ENCODE measurements at places on chromosomes 4 and X.

DNA sequence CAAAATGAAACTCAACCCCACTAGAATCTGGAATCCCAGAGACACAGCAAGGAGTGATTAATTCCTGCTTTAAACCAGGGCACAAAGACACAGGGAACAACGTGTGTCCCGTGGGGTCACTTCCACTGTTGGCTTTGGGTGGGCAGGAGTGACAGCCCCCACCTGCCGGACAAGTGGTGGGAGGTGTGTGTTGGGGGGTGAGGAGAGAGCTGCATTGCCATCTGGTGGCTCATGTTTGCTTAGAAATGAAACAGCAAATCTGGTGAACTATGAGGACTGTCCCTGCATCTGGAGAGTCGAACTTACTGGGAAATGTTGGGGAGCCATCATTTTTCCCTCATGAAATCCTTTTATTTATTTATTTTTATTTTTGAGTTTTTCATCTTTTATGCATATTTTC lies 75.9 kb upstream of the AFAP1 start:
- DNase-seq, result peak; percentile 21

DNA sequence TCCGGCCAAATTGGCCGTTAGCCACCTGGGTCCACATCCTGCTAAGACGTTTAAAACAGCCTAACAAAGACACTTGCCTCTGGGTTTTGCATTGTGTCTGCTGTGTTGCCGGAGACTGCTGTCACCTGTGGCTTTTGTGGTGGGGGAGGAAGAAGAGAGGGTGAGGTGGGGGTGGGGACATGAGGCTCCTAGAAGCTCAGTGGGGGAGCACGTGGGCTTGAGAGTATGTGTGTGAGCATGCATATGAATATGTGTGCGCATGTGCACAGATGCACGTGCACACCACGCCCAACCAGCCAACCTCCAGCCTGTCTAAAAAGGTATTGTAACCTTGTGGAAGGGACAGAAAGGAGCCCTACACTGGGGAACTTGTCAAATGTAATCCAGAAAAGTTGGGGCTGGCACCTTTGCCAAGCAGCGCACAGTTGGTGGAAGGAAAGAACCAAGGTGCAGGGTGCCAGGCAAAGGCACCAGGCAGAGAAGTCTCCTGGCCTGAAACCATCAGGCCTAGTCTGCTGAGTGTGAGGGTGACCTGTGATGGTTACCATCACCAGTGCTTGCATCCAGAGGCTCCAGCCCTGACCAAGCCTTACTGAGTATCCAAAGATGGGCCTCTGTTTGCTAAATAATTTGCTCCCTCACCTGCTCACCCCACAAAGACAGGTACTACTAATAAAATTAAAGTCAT lies 10.1 kb upstream of the SASH3 start:
- DNase-seq, result no peak

DNA sequence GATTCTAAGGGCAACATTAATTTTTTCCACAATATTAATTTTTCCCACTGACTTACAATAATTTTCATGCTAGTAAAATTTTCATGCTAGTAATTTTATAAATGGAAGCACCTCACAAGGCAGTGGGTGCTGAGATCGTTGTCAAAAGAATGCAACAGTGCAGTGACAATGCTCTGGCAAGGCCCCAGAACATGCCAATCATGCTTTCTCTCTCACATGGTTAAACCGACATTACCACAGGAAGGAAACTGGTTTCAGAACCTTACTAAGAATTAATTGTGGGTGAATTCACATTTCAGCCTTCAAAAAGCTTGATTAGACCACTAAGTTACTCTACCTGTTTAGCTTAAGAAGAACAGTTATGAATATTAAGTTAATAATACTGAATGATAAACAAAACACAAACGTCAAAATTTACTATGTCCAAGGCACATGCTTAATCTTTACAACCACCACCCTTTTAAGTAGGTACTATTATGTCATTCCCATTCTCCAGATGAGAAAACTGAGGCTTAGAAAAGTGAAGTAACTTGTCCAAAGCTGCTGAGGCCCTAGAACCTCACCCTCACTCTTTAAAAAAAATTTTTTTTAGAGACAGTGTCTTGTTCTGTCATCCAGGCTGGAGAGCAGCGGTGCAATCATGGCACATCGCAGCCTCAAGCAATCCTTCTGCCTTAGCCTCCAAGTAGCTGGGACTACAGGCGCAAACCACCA lies 10.0 kb upstream of the OPHN1 start:
- peak; percentile 45 for DNase-seq

DNA sequence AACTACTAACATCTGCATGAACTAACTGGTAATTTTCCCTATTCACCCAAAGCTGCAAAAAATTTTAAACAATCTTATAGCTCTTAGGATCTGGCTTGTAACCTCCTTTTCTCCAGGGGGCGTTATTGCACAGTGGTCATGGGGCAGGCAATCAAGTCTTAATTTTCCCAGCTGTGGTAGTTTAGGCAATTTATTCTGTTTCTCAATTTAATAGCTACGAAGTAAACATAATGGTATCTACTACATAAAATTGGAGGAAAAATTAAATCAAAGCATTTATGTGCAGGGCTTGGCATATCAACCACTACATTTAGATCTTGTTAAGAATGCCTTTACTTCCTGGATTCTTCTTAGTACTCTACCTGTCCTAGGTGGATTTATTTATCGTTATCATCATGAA lies 137.4 kb upstream of the GUCY1A1 start:
- peak; percentile 56 for DNase-seq

DNA sequence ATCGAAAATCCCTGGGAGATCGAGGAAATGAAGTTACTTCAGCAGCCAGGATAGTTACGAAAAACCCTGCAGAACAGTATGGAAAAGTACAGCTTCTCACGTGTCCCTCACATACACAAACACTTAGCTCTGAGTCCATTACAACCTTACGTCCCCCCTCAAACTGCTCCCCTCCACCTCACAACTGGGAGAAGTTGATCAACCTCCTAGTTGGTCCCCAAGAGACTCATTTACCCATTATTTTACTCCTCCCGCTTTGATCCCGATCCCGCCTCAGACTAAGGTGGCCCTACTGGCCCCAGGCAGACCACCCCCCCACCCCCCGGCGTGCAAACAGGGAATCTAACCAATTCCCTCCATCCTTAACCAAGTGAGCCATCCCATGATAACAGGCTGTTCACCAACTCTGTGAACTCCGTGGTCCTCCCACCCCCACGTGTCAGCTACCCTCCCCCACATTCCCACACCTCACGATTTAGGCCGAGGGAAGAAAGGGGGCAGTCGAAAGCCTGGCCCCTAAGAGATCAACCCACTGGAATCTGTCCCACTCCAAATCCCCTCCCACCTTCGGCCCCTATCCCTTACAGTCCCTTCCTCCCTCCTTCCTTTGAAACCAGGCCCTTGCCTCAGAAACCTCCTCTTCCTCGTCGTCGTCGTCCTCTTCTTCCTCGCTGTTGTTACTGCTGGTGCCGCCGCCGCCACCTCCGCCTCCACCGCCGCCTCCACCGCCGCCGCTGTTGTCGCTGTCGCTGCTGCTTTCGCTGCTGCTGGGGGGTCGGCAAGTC lies 755 bp downstream of the ANKRD17 start:
- DNase-seq, result peak; percentile 42

GRCh38 chr4:105414316-105414715 lies 59.5 kb downstream of the PPA2 start:
- DNase-seq, result no peak

DNA sequence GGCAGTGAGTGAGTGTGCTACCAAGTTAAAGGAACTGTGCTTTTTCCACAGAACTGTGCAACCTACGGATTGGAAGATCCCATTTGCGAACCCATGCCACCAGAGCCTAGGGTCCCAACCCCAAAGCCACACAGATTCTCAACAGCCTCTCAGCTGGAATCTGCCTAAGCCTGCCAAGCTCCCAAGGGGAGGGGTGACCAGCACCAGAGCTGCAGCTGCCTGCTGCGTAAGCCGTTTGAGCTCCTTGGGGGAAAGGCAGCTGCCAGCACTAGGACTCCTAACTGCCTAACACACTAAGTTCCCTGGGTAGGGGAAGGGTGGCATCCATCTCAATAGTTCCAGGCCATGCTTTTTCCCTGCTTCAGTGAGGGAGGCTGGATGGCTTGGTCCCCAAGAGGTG lies 738.1 kb upstream of the PRKX start:
- DNase-seq, result no peak

- DNase-seq, result no peak
Observed at GRCh38 chr4:138189206-138189605, 52.9 kb downstream of the SLC7A11 start.

- no peak for DNase-seq
Observed at GRCh38 chrX:78387364-78387763, 60.0 kb upstream of the CYSLTR1 start.

GRCh38 chr4:167233685-167234315 lies 494 bp downstream of the SPOCK3 start:
- DNase-seq, result peak; percentile 11

GRCh38 chr4:145815027-145815612 lies 123.5 kb downstream of the ZNF827 start:
- no peak for DNase-seq

DNA sequence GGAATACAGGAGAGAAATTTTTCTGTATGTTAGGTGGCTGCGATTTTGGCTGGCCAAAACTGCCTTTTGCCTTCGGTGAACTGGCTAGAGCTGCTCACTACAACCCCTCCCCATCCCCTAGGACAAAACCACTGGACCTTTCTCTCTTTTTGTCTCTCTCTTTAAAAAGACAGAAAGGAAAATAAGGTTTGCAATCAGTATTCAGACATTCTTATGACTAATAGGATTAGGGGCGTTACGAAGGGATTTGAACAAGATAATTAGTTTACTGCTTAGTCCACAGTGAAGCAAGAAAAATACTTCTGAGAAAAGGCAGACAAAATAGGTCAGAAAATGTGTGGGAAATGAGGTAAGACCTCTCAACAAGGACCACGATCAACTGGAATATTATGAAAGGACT lies 180.4 kb downstream of the SLIT2 start:
- DNase-seq, result peak; percentile 51

GRCh38 chr4:80017125-80017854 lies 55.7 kb downstream of the ANTXR2 start:
- DNase-seq, result peak; percentile 82

DNA sequence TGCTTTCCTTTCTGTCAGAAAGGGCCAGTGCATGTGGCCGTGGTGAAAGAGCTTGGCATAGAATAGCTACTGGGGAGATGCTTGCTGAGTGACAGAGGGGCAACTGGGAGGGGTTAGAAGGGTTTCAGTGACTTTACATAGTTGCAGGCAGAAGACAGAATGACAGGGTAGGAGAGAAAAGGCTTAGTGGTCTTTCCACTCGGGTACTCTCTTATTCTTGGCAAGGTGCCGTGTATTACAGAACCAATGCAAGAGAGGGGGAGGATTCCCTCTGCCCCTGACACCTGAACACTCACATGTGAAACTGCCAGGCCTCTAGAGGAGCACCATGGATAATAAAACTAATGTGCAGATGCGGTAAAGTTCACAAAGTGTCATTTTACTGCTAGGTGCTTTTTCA lies 228.2 kb downstream of the MGST2 start:
- no peak for DNase-seq

GRCh38 chrX:45070116-45071007 lies 130.3 kb downstream of the DIPK2B start:
- peak; percentile 72 for DNase-seq

DNA sequence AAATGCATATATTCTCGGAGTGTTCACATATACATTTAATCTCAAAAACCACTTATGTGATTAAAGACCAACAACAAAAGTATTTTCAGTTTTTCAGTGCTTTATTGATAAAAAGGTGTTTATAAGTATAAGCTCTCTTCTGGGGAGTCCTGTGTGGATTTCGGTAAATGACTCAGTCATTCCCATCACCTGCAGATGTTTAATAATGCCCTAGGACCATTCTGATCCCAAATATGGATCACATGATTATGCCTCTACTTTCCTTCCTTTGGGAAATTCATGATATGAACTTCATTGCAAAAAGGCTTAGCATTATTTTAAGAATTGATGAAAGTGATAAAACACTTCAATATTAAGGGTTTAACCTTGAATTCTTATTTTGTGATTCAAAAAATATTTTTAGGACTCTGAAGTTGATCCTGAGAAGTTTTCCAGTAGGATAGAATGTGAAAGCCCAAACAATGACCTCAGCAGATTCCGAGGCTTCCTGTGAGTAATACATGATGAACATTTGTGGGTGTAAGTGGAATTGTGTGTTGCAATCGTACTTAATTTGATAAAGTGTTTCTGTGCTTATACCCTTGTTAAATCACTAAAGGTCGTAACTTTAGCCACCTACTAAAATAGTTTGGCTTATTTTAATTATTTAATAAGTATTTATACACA lies 40.2 kb downstream of the ATP10D start:
- peak; percentile 97 for DNase-seq

GRCh38 chr4:185464183-185464582 lies 7.3 kb downstream of the CCDC110 start:
- DNase-seq, result no peak

DNA sequence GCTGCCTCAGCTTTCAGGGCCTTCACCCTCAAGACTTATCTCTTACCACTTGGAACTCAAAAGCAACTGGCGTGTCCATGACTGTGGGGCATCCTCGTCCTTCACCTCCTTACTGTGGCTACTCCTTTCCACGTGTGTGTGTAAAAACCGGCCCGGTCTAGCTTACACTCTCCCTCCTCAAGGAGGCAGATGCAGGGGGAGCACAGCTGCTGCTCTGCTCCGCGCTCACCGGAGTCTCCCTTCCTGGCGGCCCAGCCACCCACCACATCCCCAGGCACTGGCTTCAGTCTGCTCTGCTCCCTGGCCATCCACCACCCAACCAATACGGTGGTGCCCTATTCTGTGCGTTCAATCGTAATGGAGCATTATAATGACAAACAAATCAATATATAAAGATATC lies 8.3 kb downstream of the RNF212 start:
- DNase-seq, result no peak

GRCh38 chr4:52643785-52644244 lies 15.3 kb downstream of the USP46 start:
- DNase-seq, result peak; percentile 80

GRCh38 chr4:159787901-159788300 lies 685.0 kb downstream of the RAPGEF2 start:
- DNase-seq, result no peak

GRCh38 chr4:7650606-7651385 lies 216.1 kb upstream of the PSAPL1 start:
- DNase-seq, result no peak

GRCh38 chr4:182736207-182736606 lies 181.0 kb downstream of the DCTD start:
- DNase-seq, result no peak

DNA sequence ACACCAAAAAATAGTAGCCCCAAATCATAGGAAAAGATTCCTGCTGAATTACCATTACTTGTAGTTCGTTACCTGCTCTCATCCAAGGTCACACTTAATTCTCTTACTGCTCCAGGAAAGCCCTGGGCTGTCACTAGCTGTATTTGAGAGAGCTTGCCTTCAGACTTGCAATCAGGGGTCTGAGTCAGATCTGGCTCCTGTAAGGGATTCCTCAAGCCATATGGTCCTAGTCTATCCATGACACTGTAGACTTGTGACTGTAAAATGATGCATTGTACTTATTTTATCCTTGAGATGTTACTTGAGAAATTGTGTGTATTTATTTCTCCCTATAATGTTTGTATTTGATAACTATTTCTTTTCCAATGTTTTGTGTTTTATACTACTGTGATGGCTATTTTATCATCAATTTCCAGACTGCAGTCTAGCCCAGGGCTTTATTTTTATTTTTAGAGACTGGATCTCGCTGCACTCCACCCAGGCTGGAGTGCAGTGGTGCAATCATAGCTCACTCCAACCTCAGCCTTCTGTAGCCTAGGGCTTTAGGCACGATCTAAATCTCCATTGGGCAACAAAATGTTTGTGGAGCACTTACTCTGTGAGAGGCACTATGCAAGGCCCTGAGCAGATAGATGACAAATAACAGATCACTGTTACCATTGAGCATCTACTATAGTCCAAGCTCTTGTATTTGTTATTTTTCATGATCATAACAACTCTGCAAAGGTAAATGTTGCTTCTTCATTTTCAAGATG lies 24.2 kb downstream of the ERVMER34-1 start:
- no peak for DNase-seq

- no peak for DNase-seq
Observed at GRCh38 chr4:182894681-182895275, 22.4 kb downstream of the DCTD start.

Measured in fibroblast of pulmonary artery (primary cell).